Stimulated activated CD4-positive, alpha-beta T cell treated with anti-CD3 and anti-CD28 coated beads, Interleukin-12 subunit alpha, Interleukin-12 subunit beta, amount 100 ng/mL, for 24 hours (primary cell): ENCODE measurements at places on chromosomes 1 and 21.

DNA sequence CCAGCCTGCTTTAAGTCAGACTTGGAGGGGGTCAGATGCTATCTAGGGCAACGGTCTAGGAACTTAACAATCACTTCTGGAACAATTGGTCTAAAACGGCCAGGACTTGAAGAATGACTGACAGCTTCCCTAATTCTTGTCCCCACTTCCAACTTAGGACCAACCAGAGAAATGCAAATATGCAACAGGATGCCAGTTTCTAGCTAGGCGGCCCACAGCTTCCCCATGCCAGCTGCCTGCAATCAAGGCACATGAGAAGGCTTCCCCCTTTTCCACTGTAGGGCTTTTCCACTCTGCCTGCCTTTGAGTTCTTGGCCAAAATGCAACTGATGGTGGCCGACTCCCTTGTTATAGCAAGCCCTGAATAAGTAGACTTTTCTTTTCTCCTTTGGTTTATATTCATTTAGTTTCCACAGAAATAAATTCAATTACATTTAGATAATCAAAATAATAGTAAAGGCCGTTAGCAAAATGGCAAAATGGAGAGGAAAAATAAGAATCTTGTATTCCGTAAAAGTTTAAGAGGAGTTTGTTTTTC lies 80.9 kb downstream of the BACH1 start:
- DNase-seq, result no peak

GRCh38 chr1:86758570-86758969 lies 54.2 kb downstream of the SH3GLB1 start:
- no peak for DNase-seq

DNA sequence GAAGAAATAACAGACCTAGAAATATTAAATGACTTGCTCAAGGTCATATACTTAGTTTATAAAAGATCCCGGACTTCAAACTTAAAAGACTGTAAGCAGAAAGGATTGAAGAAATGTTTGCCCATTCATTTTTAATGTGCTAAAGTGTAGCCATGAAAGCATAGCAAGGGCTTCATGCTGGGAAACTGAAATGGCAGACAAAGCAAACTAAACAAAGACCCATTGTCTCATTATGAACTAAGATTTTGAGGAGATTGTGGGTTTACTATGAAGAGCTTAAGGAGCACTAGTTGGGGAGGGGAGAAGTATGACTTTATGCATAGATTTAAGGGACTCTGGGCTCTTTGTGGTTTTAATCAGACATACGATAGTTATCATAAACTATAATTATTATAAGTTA lies 26.3 kb downstream of the ADAMTS1 start:
- no peak for DNase-seq

GRCh38 chr1:172450524-172450885 lies 6.6 kb upstream of the PIGC start:
- DNase-seq, result no peak

- DNase-seq, result no peak
Measured at GRCh38 chr1:27887215-27888021, 15.1 kb downstream of the THEMIS2 start.

GRCh38 chr21:37904856-37905255 lies 11.4 kb downstream of the KCNJ6 start:
- no peak for DNase-seq

GRCh38 chr1:234827181-234827580 lies 217.2 kb upstream of the IRF2BP2 start:
- DNase-seq, result no peak

DNA sequence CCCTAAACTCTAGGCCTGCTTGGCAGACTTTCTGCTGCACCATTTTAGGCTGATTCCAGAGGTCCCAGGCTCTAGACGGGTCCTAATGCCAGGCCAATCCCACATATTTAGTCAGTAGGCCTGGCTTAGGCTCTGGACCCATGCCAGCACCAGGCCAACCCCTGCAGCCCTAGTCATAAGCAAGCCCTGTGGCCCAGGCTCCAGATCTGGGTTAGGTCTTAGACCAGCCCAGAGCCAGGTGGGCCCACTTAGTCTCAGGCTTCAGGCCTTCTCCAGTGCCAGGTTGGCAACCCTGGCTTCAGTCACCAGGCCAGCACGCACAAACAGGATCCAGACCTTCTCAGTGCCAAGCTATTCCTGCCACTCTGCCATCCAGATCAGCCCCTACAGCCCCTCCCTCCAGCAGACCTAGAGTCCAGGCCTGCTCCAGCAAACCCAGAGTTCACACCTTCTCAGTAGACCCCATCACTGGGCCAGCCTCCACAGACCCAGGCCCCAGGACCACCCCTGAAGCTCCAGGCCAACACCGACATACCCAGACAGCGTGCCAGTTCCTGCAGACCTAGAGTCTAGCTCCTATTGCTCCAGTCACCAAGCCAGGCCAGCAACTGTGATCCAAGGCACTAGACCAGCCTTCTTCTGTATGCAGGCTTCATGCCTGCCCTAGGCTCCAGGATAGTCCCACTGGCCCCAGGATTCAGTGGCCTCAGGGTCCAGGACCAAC lies 467.6 kb downstream of the RWDD3 start:
- DNase-seq, result no peak

GRCh38 chr1:39250460-39251240 lies 46.2 kb downstream of the MACF1 start:
- DNase-seq, result no peak

DNA sequence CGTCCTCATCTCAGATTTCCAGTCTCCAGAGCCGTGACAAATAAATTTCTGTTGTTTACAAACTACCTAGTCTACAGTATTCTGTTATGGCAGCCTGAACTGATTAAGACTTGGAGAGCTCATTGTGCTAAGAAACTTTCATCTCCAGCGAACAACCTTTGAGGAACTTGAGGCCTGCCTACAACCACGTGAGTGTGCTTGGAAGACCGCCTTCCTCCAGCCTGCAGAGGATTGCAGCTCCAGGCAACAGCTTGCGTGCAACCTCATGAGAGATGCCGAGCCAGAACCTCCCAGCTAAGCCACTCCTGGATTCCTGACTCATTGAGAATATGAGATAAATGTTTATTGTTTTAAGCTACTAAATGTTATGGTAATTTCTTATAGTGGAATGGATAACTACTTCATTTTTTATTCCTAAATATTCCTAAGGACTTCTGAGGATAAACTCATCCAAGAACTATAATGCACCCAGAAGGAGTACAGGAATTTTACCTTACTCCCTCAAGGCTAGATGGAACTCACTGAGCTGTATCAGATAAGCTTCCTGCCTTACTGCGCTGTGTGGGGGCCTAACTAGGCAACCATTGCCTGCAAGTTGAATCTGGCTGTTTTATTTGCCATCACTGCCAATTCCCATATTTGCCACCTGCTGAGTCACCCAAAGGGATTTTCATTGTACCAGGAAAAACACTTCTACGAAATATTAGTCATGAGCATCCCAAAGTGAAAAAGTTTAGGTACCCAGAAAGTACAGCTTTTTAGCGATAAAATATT lies 17.6 kb downstream of the FAM177B start:
- no peak for DNase-seq

- DNase-seq, result peak; percentile 47
Measured at GRCh38 chr1:10152709-10153284, 57.6 kb upstream of the KIF1B start.

DNA sequence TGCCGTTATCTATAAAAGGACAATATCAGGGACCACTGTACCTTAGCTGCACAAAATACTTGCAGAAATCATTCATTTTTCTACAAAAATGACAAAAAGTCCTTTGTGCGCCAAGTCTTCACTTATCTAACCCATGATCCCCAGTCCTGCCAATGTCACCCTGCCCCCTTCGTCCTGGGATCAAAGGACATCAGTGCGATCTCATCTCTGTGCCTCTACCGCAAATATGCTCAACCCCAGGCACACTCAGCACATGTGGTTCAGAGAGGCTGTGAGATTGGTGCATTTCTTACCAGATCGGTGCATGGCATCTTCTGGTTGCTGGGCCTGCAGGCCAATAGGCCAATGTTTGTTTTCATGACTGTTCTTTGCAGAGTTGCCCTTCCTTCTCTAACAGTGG lies 72.8 kb downstream of the NFASC start:
- no peak for DNase-seq

- DNase-seq, result no peak
Measured at GRCh38 chr21:39037807-39038405, 145.3 kb downstream of the PSMG1 start.

- DNase-seq, result no peak
Measured at GRCh38 chr1:61779231-61779630, 37.0 kb downstream of the PATJ start.

- no peak for DNase-seq
Measured at GRCh38 chr1:70809069-70809468, 238.5 kb downstream of the PTGER3 start.

DNA sequence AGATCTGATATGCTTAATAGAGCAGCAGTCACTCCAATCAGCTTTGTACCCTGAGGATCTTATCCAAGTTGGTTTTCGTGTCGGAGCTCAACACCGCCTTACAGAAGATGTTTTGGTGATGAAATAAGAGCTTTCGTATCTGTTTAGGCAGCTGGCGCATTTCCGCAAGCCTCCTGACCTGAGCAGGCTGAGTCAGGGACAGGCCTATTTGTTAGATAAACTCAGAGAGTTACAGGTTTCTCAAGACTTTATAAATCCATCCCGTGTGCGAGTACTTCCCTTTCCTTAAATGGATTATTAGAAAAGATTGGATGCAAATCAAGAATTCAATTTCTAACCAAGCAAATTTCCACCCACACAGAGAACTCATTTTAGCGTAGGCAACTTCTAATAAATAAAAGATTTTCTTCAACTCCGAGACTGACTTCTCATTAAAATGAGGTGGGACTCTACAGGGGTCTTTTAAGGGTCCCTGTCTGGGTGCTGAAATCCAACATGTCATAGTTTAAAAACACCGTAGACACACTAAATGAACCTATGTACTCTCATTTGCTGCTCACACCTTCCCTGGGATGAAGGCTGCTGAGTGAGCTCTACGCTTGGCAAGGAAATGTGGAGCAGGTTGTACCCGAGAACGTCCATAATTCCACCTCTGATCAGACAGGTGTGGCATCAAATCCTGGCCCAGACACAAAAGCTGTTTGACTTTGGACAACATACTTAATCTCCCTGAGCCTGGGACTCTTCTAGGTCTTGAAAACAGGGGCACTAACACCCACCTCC lies 106.9 kb upstream of the F3 start:
- DNase-seq, result no peak

- DNase-seq, result no peak
Measured at GRCh38 chr1:214990619-214991018, 91.9 kb upstream of the KCNK2 start.

DNA sequence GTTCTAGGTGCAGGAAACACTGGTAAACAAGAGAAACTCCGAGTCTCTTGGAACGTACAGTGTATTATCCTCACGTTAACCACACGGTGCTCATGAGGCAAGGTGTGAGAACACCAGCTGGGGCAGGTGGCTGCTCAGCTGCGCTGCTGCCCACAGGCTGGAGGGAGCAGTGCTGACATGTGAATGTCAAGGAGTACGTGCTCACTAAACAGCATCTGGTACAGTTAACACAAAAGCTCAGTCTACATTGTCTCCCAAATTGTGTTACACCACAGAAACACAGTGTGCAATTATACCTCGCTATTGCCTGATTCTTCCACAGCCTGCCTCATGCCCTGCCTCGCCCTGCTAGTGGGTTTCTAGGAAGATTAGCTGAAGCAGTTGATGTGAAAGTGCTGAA lies 138.4 kb downstream of the GLIS1 start:
- no peak for DNase-seq

DNA sequence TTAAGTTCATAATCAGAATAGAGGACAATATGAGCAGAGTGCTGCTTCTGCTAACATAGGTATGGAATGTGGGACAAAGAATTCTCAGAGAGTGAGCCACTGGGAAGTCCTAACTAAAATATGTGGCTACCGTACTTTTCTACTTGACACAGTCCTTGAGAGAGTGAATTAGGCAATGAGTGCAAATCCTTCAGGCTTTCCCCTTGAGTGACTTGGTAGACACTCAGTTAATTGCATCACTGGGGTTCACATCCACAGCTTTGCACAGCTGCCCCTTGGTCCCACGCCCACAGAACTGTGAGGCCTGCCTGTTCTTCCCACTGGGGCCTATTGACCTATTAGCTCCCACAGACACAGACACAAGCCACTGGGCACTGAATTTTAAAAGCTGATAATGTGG lies 40.5 kb upstream of the PAXBP1 start:
- DNase-seq, result no peak

DNA sequence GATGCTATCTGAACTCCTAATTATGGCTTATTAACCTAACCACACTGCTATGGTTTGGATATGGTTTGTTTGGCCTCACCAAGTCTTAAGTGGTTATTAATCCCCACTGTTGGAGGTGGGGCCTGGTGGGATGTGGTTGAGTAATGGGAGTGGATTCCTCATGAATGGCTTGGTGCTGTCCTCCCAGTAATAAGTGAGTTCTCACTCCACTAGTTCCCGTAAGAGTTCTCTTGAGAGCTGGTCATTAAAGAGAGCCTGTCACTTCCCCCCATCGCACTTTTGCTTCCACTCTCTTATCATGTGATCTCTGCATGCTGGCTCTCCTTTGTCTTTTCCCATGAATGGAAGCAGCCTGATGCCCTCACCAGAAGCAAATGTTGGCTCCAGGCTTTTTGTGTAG lies 328.8 kb downstream of the PLA2G4A start:
- no peak for DNase-seq

DNA sequence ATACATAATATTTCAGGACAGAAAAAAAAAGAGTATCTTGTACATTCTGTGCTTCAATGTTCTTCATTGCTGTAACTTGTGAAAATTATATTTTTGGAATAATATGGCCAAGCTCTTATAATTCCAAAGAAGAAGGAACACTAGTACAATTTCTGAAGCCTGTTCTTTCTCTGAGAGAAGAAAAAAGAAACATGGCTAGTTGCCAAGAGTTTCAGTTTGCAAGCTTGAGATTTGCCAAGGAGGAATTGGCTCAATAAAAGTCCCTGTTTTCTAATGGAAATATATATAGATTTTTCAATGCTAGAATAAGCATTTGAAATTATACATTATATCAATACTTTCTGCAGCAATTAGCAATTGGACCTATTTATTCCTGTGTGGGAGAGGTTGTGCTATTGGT lies 285.2 kb upstream of the NEGR1 start:
- no peak for DNase-seq

- no peak for DNase-seq
Measured at GRCh38 chr1:39418236-39418635, 73.2 kb upstream of the BMP8A start.

- DNase-seq, result no peak
Measured at GRCh38 chr1:243287652-243288051, 31.8 kb downstream of the SDCCAG8 start.

DNA sequence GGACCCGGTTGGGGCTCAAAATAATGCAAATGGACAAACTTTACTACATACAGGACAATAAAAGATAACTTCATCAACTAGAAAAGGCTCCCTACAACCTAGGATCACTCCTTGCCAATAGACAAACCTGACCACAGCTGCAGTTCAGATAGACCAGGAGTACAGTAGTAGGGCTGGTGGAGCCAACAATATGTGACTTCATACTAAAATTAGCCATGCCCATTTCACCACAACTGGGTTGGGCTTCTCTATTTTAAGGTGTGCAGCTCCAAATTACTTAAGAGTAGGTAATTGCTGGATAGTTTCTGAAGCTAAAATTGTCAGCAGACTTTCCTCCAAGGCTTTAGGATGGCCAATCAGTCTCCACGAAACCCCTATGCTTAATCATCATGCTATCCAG lies 3.9 kb downstream of the DENND1B start:
- DNase-seq, result no peak

GRCh38 chr1:158969166-158969565 lies 37.8 kb downstream of the PYHIN1 start:
- no peak for DNase-seq

- no peak for DNase-seq
Measured at GRCh38 chr1:11749203-11749689, 12.7 kb upstream of the C1orf167 start.

- no peak for DNase-seq
Measured at GRCh38 chr1:93690921-93691789, 9.5 kb upstream of the BCAR3 start.
